T-cell (primary cell): ENCODE measurements at places on chromosomes 16 and 17. TPM values are rescaled to one million over a fixed set of nuclear protein-coding genes. Genes with fewer than 3 reads are reported as not detected.
A peak's percentile ranks its signal among the peaks of the same experiment; 100 is the strongest.

GRCh38 chr16:29744541-29745101, 1.2 kb downstream of the C16orf54 start:
- H3K36me3 ChIP-seq, result peaks cover 12% of the 10 kb centered on the region
- H3K4me1 ChIP-seq, result peaks cover 86% of the 10 kb centered on the region
- no peak for DNase-seq
- H3K27ac ChIP-seq, result peak overlapping the region; percentile 98
- peak overlapping the region; percentile 94 for H3K4me3 ChIP-seq

MYH1 gene
- total RNA-seq, result not detected

DNA sequence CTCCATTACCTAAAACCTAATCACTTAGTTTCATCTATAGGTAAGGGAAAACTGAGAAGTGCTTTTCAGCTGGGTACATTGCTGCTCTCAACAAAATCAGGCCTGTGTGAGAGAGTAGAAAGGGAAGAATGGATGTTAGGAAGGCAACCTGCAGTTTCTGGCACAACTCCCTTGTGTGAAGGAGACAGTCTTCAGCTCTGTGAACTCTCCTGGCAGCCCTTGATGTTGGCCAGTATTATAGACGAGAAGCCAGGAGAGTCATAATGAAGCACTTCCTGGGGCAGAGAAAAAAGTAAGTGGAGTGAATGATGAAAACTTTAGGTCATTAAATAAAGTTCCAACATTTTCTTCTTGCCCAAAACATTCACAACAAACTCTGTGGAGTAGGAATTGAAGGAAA, 260.1 kb downstream of the IRX3 start:
- H3K4me3 ChIP-seq, result no peak overlapping the region
- no peaks in the 10 kb centered on the region for H3K27me3 ChIP-seq
- no peaks in the 10 kb centered on the region for H3K4me1 ChIP-seq
- no peaks in the 10 kb centered on the region for H3K36me3 ChIP-seq
- no peak overlapping the region for H3K27ac ChIP-seq
- DNase-seq, result no peak

KIF19 gene
- total RNA-seq, result 0.53 TPM

DNA sequence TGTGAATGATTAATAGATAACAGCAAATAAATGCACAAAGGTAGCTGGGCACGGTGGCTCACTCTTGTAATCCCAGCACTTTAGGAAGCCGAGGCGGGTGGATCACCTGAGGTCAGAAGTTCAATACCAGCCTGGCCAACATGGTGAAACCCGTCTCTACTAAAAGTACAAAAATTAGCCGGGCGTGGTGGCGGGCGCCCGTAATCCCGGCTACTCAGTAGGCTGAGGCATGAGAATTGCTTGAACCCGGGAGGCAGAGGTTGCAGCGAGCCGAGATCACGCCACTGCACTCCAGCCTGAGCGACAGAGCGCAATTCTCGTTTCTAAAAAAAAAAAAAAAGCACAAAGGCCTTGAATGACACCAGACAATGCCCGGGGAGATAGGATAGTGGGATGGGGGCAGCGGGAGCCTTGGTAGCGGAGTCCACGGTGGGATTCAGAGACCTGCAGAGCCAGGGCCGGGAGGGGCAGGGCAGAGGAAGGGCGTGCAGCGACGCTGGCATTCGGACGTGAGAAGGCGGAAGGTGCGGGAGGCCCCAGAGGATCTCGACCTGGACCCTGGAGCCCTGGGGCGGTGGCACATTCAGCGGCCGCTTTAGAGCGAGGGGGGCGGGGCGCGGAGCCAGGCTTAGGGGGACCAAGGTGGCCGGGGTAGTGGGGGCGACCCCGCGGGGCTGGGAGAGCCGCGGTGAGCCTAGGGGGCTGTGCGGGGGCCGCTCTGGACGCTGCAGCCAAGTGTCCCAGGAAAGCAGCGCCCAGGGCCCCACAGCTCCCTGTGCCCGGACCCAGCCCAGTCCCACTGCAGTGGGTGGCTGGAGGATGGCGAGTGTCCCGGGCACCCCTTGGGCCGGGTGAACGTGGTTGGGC, 999 bp upstream of the FLYWCH2 start:
- H3K4me3 ChIP-seq, result peak overlapping the region; percentile 69
- H3K36me3 ChIP-seq, result no peaks in the 10 kb centered on the region
- peaks cover 18% of the 10 kb centered on the region for H3K4me1 ChIP-seq
- peak overlapping the region; percentile 83 for H3K27ac ChIP-seq
- no peaks in the 10 kb centered on the region for H3K27me3 ChIP-seq

- no peaks in the 10 kb centered on the region for H3K36me3 ChIP-seq
- H3K4me1 ChIP-seq, result no peaks in the 10 kb centered on the region
- no peak overlapping the region for H3K4me3 ChIP-seq
- no peaks in the 10 kb centered on the region for H3K27me3 ChIP-seq
- no peak for DNase-seq
These were observed 417.6 kb upstream of the DYNLRB2 start for GRCh38 chr16:80123189-80123588.

DNA sequence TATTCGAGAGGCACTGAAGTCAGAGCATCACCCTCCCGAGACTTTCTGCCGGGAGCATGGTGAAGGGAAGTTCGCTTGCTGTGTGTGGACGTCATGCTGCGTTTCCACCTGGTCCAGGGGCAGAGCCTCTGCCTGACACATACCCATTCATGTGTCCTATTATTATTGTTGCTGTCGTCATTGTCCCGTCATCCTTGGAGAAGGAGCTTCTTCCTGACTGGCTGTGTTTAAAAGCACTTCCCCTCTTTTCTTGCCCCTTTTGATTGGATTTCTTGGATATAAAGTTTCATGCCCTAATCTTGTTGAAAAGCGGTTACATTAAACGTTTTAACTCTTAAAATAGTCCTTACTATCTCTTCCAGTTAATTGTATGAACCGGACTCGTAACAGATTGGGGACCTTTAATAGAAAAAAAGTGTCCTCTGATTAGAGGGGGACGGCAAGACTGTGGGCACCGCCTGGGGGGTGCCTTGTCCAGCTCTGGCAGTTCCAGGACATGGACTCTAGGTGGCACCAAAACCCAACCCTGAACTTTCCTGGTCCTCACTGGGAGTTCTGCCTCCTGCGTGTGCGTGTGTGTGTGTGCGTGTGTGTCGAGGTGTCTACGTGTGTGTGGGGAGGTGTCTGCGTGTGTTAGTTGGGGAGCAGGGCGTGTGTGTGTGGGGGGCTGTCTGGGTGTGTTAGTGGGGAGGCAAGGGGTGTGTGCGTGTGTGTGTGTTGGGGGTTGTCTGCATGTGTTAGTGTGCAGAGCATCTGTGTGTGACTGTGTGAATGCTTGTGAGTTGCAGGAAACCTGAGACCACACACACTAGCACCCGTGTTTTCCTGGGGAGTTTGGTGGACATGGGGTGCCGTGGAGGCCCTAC, 133.3 kb upstream of the CIBAR2 start:
- DNase-seq, result peak; percentile 43
- peaks cover 11% of the 10 kb centered on the region for H3K4me1 ChIP-seq
- no peak overlapping the region for H3K4me3 ChIP-seq
- peaks cover 32% of the 10 kb centered on the region for H3K27me3 ChIP-seq

DNA sequence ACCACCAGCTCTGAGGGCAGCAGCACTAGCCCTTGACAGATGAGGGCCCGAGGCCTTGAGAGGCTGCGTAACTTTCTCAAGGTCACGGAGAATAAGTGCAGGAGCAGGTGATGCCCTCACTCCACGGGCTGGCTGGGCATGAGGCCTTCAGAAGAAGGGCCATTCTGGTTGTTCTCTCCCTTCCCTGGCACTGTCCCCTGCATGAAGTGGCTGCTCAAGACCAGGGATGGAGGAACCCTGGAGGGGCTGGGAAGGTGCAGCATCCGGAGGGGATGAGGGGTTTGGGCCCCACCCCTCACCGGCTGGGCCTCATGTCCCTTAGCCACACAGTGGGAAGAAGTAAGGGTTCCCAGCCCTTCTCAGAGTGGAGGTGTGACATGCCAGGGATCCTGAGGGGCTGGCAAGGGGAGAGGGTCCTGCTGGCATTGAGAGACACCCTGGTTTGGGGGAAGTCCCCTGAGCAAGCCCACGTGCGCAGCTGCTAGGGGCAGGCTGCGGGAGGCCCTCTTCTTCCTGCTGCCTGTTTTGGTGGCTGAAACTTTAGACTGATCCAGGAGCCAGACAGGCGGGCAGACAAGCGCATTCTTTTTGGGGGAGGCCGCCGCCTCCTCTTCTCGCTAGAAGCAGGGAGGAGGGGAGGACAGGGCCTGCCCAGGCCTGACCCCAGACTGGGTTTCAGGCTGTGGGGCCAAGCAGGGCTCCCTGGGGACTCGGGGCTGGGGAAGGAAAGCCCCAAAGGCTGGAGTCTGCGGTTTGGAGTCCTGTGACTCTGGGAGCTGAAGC, 74.0 kb downstream of the N4BP1 start:
- H3K4me3 ChIP-seq, result no peak overlapping the region
- peaks cover 25% of the 10 kb centered on the region for H3K4me1 ChIP-seq
- peaks cover 18% of the 10 kb centered on the region for H3K36me3 ChIP-seq
- no peak for DNase-seq
- no peak overlapping the region for H3K27ac ChIP-seq

DNA sequence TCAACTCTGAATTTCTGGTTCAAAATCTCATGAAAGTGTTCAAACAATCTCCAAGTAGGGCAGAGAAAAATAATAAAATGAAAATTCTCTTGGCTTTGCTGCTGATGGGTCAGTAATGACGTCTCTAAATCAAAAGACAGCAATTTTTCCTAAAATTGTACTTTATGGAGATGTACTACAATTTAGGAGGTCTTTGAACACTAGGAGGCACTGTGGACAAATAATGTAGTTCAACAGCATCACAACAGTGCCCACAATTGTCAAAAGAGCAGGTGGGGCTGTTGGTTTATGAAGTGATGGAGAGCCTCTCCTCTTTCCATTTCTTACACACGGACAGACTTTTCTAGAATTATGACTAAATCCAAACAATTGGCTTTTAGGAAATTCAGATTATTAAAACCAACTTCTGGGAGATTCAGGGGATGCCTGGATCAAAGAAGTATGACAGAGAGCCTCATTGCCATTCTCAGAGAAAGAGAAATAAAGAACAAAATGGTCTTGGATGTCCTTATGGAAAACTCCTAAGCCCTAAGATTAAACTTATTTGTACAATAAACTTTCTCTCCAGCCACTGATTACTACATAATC, 23.8 kb downstream of the EZH1 start:
- no peak for DNase-seq
- no peak overlapping the region for H3K27ac ChIP-seq
- no peaks in the 10 kb centered on the region for H3K27me3 ChIP-seq
- no peak overlapping the region for H3K4me3 ChIP-seq

LRRC75A gene
- 5.4 TPM for total RNA-seq

GRCh38 chr17:39664581-39665561, at the start of gene TCAP:
TCAP (plus strand) TSS chr17:39665349; CDS start chr17:39665360, 11 bp downstream.
- H3K27me3 ChIP-seq, result no peaks in the 10 kb centered on the region
- H3K27ac ChIP-seq, result no peak within 1 kb of the TSS
- peaks cover 31% of the 10 kb centered on the region for H3K36me3 ChIP-seq
- no peak within 1 kb of the TSS for H3K4me3 ChIP-seq

- peak overlapping the region; percentile 54 for H3K4me3 ChIP-seq
- no peaks in the 10 kb centered on the region for H3K36me3 ChIP-seq
- H3K27ac ChIP-seq, result no peak overlapping the region
- no peaks in the 10 kb centered on the region for H3K4me1 ChIP-seq
- no peak for DNase-seq
These were observed 733 bp downstream of the CHRNB1 start for GRCh38 chr17:7445619-7445968.

METTL23 gene
- total RNA-seq, result 70.1 TPM

MEOX1 gene
- 5.5 TPM for total RNA-seq

- no peak overlapping the region for H3K4me3 ChIP-seq
- DNase-seq, result no peak
- peaks cover 2% of the 10 kb centered on the region for H3K4me1 ChIP-seq
- H3K27ac ChIP-seq, result no peak overlapping the region
- H3K27me3 ChIP-seq, result no peaks in the 10 kb centered on the region
These were observed 49.2 kb downstream of the ZNRF1 start for GRCh38 chr16:75048054-75048453.

- no peak overlapping the region for H3K27ac ChIP-seq
- no peaks in the 10 kb centered on the region for H3K36me3 ChIP-seq
- H3K27me3 ChIP-seq, result peaks cover 2% of the 10 kb centered on the region
These were observed 34.7 kb upstream of the DNAJA2 start for GRCh38 chr16:47008174-47008573.

GRCh38 chr16:77211880-77212740, 12.9 kb downstream of the SYCE1L start:
- H3K27ac ChIP-seq, result peak overlapping the region; percentile 65
- peaks cover 12% of the 10 kb centered on the region for H3K4me1 ChIP-seq
- peak overlapping the region; percentile 81 for H3K4me3 ChIP-seq
- H3K27me3 ChIP-seq, result no peaks in the 10 kb centered on the region
- no peaks in the 10 kb centered on the region for H3K36me3 ChIP-seq
- peak; percentile 72 for DNase-seq

- no peaks in the 10 kb centered on the region for H3K36me3 ChIP-seq
- DNase-seq, result no peak
- H3K27ac ChIP-seq, result peak overlapping the region; percentile 59
- H3K4me1 ChIP-seq, result peaks cover 45% of the 10 kb centered on the region
- H3K27me3 ChIP-seq, result no peaks in the 10 kb centered on the region
These were observed 95.6 kb downstream of the PRKCA start for GRCh38 chr17:66398059-66398458.

GRCh38 chr16:4124535-4125294, 8.5 kb upstream of the ADCY9 start:
- H3K36me3 ChIP-seq, result no peaks in the 10 kb centered on the region
- no peaks in the 10 kb centered on the region for H3K4me1 ChIP-seq
- no peak for DNase-seq
- H3K4me3 ChIP-seq, result no peak overlapping the region
- H3K27me3 ChIP-seq, result peaks cover 3% of the 10 kb centered on the region
- H3K27ac ChIP-seq, result no peak overlapping the region

- H3K36me3 ChIP-seq, result peaks cover 10% of the 10 kb centered on the region
- H3K27ac ChIP-seq, result no peak overlapping the region
- DNase-seq, result no peak
- H3K4me1 ChIP-seq, result peaks cover 42% of the 10 kb centered on the region
These were observed 1.4 kb downstream of the ALDOC start for GRCh38 chr17:28575126-28575795.

CHST4 gene
- total RNA-seq, result not detected

ZNF200 gene
- total RNA-seq, result 20.1 TPM

- no peaks in the 10 kb centered on the region for H3K4me1 ChIP-seq
- DNase-seq, result no peak
- no peaks in the 10 kb centered on the region for H3K36me3 ChIP-seq
- no peak overlapping the region for H3K4me3 ChIP-seq
These were observed 64.8 kb upstream of the KSR1 start for GRCh38 chr17:27391427-27391826.

GRCh38 chr17:65013613-65014391, 42.7 kb downstream of the GNA13 start:
- DNase-seq, result no peak
- no peaks in the 10 kb centered on the region for H3K36me3 ChIP-seq
- H3K27ac ChIP-seq, result peak overlapping the region; percentile 5
- H3K4me1 ChIP-seq, result peaks cover 5% of the 10 kb centered on the region

DNA sequence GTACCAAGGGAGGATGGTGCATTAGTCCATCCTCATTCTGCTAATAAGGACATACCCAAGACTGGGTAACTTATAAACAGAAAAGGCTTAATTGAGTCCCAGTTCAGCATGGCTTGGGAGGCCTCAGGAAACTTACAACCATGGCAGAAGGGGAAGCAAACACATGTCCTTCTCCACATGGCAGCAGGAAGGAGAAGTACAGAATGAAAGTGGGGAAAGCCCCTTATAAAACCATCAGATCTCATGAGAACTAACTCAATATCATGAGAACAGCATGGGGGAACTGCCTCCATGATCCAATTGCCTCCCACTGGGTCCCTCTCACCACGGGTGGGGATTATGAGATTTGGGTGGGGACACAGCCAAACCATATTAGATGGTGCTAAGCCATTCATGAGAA, 84.5 kb downstream of the SEC14L1 start:
- H3K36me3 ChIP-seq, result no peaks in the 10 kb centered on the region
- DNase-seq, result no peak
- no peak overlapping the region for H3K27ac ChIP-seq
- H3K4me3 ChIP-seq, result no peak overlapping the region
- H3K4me1 ChIP-seq, result no peaks in the 10 kb centered on the region
